ENCODE measurements at places on chromosomes 12 and 14.

DNA sequence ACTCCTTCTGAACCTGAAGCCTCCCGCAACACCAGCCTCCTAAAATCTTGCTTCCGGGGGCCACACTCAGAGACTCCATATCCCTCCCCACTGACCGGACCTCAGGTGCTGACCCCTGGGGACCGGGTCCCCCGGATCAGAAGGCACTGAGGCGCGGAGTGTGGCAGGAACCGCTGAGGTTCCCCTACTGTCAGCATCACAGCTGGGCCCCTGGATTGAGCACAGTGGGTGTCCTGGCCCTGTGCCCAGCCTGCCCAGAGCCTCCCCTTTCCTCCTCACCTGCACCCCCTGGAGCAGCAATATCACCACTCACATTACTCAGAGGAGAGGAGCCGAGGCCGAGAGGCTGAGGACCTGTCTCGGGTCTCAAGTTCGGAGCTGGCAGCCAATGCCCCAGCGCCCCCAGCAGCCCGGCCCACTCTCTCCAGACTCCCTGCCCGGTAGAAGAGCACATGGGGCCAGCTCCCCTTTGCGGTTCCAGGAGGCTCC, 101.2 kb upstream of the EIF5 start:
- no peak for DNase-seq

GRCh38 chr12:4012977-4013968, 140.1 kb upstream of the PARP11 start:
- no peak for DNase-seq

DNA sequence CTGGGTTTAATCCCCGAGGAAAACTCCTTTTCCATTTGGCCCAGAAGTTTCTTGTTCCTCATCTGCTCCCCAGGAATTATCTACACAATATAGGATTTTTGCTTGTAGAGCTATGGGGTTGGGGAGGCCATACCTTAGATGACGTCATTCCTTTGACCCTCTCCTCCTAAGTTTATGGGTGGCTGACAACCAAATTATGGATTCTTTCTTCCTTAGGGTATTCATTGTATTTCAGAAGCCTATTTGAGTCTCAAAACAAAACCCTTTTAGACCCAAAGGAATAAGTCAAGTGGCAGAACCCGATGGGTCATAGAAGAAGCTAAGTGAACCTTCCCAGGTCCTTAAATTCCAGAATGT, 14.2 kb downstream of the PROX2 start:
- no peak for DNase-seq

DNA sequence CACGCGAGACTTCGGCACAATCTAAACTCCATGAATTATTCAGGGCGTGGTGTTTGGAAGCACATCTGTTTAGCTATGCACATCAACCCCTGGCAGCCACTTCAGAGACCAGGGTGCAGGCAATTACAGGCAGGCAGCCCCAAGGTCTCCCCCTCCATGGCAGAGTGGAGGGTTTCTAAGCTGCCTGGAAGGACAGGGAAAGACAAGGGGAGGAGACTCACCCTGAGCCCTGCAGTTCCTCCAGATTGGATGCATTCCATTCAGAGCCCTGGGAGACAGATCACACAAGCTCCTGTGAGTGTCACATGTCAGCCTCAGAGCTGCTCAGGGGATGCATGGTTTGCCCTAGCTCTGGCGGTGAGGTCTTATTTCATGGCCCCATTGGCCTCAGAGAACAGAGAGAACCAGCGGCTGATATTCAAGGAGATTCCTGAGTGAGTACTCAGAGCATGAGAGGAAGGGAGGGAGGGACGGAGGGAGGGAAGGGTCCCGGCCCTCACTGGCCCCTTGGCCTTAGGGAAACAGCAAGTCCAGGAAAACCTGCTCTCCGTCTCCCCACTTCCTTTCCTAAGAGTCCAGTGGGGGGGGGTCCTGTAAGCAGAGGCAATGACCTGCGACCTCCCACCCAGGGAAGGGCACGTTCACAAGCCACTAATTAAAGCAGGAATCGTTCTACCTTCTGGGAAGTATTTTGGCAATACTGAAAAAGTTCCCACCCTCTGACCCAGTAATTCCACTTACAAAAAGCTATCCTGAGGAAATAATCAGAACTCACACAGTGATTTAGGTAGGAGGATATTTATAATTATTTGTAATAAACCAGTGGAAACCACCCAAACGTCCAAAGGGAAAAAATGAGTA, 55.1 kb downstream of the SSH1 start:
- DNase-seq = no peak

- no peak for DNase-seq
These were observed 70.7 kb downstream of the TAOK3 start for GRCh38 chr12:118302053-118302452.

DNA sequence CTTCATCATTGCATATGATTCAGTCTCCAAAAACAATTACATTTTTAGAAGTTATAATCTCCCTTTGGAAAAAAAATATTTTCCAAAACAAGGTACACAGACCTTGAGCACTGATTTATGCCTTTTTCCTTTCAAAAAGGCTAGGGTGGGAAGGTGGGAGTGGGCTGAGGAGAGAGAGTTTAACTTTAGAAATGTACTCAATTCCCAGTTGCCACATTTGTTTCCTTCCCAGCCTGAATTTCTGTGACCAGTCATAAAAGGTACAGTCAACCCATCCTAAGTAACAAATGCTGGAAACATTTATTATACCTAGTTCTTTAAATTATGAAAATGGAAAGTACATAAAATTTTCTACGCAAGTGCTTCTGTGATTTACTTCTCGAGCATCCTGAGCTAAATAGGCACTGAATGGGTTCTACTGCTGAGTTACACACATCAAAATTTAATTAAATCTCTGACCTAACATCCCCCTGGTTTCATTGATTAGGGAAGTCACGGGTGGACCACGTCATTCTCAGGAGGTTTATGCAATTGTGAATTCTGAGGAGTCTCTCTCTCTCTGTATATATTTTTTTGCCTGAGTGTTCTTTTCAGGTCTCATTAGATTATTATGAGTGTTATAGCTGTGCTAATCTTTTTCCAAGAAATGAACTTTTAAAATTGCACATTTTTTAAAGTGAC, 371.8 kb downstream of the BTG1 start:
- no peak for DNase-seq

DNA sequence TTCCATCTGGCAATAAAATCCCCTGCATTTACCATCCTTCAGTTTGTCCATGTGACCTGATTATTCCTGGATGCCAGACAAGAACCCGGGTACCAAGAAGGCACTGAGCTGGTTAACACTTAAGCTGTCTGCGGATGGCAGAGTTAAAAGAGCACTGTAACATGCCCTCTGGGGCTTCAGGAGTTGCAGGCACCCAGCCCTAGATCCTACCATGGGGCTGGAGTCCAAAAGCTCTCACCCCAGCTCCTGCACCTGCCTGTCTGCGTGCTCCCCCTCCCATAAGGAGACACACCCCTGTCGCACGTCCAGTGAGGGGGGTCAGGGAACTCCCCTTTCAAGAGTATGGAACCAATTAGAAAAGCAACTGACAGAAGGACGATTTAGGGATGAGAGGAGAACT, 14.6 kb upstream of the FBXO34 start:
- no peak for DNase-seq

DNA sequence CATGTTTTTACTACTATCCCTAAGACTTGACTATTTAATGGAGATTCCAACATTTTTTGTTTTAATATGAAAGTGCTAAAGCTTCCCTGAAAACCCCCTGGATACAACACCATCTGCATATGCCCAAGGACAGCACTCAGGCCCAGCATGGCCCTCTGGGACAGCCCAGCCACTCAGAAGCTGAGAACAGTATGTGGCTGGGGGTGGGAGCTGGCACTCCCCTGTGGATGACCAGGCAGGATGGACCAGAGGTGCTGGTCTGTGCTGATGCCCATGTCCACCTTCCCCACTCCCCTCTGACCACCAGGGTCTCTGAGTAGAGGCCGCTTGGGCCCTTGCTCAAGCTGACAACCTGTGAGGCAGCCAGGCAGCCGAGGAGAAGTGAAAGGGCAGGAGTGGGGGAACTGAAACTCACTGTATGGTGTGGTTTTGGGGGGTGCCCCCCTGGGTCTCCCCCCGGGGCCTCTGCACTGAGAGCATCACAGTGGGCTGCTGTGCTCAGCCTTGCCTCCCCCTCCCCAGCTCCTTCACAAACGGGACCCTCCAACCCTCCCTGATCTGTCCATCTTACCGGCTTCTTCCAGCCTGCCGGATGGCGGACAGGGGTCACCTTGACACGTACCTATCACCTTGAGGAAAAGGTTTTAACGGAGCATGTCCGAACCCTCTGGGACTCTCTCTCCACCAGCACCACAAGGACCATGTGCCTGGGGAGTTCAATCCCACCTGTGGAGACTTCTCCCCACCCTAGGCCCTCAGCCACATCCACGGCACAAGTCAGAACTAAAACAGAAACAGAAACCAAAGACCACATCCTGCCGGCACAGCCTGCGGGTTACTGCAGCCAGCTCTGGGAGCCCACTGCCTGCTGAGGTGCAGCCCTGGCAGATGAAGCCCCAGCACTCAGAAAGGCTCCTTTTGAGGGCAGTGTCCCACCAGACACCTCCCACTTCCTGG, at the start of gene TMEM229B:
TMEM229B (minus strand) TSS at position 785 of the 957 bp plus-strand sequence. CDS start 14,798 bp downstream, outside the sequence.
- peak; percentile 3 for DNase-seq
